ENCODE measurements at places on chromosomes 16 and 17.

- peak; percentile 40 for DNase-seq
These were observed 53.5 kb downstream of the SREBF1 start for GRCh38 chr17:17783116-17783824.

GRCh38 chr16:81195885-81196534 lies 42.5 kb upstream of the BCO1 start:
- no peak for DNase-seq

- no peak for DNase-seq
These were observed 397.4 kb downstream of the SOX9 start for GRCh38 chr17:72518159-72518732.

DNA sequence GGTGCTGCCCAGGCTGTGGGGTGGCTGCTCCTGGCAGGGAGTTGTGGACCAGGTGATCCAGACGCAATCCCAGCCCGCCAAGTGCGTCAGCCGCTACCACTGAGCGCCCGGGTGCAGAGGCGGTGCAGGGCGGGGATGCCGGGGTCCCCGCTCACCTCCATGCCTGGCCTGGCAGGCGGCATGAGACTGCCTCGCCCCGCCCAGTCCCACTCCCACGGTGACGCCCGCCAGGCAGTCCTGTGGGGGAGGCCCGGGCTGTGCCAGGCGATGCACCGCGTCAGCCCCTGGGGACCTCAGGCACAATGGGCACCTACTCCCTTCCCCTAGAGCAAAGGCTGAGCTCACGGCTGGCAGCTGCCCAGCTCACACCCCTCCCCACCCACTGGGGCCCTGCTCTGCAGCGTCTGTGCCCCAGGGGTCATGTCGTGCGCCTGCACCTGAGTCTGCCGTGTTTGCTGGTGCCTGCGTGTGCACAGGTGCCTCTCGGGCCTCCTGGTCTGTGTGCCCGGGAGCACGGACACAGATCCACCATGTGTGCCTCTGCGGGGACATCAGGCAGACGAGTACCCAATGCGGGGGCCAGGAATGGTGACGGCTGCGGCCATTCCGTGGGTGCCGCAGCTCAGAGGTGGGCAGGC lies 5.3 kb downstream of the RPUSD1 start:
- DNase-seq = no peak

- DNase-seq = no peak
These were observed 13.8 kb upstream of the ANKRD40CL start for GRCh38 chr17:50781167-50781566.

DNA sequence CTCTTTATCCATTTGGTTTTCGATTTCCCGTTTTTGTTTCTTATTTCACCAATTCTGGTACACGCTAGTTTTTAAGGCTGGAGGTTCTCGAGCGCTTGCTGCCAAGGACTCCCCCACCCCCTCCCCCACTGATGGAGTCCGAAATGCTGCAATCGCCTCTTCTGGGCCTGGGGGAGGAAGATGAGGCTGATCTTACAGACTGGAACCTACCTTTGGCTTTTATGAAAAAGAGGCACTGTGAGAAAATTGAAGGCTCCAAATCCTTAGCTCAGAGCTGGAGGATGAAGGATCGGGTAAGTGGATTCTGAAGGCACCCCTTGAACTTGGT lies 825 bp downstream of the RPTOR start:
- DNase-seq = peak; percentile 9

GRCh38 chr17:30495586-30495985 lies 18.4 kb downstream of the GOSR1 start:
- DNase-seq = no peak

DNA sequence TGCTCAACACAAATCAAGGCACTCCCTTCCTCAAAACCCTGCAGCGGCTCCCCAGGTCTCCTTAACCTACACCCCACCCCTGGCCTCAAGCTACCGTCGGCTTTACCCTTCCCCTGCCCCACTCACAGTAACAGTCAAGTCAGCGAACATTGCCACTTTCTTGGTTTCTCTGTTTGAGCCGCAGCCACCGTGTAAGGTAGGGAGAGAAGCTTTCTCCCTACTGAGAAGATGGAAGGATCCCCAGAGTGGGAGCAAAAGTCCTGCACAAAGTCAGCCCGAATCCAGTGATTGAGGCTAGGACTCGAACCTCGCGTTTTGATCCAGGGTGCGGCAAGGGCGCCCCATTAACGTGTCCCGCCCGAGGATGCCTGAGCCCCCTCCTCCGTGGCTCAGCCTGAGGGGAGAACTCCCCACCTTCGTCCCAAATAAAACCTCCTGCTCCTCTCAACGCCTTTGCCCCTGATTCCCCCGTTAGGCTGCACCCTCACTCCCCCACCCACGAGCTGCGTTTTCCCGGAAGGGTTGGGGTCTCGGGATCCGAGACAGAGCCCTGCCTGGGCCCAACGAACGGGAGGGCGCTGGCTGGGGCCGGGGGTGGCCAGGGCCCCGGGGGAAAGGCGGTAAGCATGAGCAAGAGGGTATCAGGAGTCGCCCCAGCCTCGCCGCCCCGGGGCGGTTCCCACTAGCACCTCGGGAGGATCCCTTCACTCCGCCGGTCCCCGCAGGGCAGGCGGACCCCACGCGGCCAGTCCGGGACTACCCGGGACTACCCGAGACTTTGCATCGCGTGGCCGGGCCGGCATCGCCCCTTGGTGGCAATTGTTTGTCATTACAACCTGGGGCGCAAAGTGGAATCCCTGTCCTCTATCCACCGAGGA lies 9.9 kb upstream of the NAGS start:
- DNase-seq = peak; percentile 70

GRCh38 chr17:13106171-13106570 lies 88.3 kb upstream of the ELAC2 start:
- DNase-seq = no peak

DNA sequence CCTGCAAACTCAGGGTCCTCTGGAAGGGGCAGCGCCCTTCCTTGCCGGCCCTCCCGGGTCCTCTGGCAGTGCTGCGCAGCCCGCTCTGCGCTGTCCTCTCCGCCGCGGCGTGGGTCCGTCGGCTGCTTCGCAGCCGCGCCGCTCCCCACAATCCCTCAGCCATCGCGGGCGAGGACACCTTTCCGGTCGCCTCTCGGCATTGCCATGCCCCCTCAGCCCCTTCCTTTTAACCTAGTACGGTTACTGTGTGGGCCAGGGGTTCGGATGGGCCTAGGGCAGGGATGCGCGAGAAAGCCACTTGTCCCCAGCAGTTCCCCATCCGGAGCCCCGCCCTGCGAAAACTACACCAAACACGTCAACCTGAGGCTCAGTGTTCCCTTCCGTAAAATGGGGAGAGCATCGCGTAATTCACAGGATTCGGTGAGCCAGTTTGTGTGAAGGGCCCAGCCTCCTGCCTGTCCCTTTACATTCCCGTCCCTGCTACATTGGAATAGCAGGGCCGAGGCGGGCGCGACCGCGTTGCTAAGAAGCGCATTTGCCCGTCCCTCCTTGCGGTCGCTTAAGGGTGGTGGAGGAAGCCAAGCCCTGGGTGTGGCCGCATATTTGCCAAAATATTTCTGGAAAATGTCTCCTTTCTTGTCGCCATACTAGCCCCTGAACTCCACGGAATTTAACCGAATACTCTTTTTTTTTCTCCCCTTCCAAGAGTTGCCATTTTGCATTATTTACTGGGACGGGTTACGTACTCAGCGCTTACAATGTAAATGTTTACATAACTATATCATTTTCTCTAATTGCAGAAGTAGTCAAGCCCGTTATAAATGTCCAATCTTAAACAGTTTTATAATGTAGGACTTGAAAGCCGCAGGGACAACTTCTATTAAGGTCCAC lies 13.2 kb downstream of the COPZ2 start:
- DNase-seq = peak; percentile 48

DNA sequence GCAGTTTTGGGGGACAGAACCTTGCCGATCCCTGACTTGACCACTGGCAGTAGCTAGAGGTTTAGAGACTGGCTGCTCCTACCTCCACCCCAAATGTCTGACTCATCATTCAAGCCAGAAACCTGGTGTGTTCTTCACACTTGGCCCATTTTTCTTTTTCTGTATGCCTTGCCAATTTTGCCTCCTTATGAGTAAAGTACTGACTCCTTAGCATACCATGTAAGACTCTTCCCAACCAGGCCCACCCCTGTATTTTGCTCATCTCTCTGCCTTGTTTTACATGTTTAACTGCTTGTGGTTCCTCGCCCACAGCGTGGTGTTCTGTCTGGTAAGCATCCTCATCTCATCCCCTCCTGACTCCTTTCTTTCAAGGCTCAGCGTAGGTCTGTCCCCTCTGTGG lies 37.9 kb downstream of the NUP88 start:
- no peak for DNase-seq

- no peak for DNase-seq
These were observed 1.8 kb downstream of the SREBF1 start for GRCh38 chr17:17834974-17835373.

GRCh38 chr16:14244196-14245010 lies 173.3 kb downstream of the MRTFB start:
- no peak for DNase-seq

GRCh38 chr16:1494129-1494640 lies 1.0 kb downstream of the TELO2 start:
- no peak for DNase-seq

DNA sequence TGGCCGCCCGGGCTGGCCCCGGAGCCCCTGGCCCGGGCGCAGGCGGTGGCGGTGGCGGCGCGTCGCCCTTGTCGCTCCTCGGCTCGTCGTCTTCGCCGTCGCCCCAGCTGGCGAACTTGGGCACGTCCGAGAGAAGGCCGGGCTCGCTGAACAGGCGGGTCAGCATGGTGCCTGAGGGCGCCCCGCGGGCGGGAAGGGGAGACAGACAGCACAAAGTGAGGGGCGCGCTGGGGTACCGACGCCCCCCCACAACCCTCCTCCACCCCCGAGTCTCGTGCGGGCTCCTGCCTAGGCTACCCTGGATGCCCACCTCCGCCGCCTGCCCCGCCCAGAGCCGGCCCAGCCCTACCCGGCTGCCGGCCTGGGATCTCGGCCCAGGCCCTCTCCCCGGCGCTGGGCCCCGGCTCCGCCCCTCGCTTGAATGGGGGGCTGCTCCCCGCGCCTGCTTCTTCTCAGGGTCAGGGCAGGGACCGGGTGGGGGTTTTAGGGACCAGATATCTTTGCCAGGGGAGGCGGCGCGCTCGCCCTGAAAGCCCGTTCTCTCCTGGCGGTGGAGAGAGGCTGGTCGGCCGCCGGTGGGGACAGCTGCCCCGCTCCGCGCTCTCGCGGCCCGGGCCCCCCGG lies 1.2 kb downstream of the NEUROD2 start:
- no peak for DNase-seq

GRCh38 chr16:92431-93339 lies 14.7 kb downstream of the MPG start:
- no peak for DNase-seq

GRCh38 chr17:48328457-48328856 lies 101.6 kb downstream of the SKAP1 start:
- DNase-seq = no peak

DNA sequence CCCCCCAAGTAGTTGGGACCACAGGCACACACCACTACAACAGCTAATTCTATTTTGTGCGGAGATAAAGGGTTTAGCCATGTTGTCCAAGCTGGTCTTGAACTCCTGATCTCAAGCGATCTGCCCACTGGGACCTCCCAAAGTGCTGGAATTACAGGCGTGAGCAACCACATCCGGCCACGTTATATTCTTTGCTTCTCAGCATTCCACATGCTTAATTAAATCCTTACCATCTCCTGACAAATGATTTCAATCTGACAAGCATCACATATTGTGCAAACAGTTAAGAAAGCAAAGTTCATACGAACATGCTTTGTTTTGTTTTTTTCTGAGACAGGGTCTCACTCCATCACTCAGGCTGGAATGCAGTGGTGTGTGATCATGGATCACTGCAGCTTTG lies 18.2 kb downstream of the HIGD1B start:
- no peak for DNase-seq

GRCh38 chr17:81244358-81245023 lies 5.4 kb downstream of the NDUFAF8 start:
- no peak for DNase-seq

- peak; percentile 21 for DNase-seq
These were observed 73.4 kb upstream of the GSG1L start for GRCh38 chr16:28136751-28137434.

DNA sequence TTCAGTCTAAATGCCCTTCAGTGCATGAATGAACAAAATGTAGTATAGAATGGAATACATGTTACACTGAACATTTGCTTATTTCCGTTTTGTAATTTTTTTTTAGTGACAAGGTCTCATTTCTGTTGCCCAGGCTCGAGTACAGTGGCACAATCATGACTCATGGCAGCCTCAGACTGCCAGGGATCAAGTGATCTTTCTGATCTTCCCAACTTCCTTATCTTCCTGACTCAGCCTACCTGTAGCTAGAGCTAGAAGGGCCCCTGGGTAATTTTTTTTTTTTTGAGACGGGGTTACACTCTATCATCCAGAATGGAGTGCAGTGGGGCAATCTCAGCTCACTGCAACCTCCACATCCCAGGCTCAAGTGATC lies 7.3 kb upstream of the SLX4 start:
- no peak for DNase-seq

DNA sequence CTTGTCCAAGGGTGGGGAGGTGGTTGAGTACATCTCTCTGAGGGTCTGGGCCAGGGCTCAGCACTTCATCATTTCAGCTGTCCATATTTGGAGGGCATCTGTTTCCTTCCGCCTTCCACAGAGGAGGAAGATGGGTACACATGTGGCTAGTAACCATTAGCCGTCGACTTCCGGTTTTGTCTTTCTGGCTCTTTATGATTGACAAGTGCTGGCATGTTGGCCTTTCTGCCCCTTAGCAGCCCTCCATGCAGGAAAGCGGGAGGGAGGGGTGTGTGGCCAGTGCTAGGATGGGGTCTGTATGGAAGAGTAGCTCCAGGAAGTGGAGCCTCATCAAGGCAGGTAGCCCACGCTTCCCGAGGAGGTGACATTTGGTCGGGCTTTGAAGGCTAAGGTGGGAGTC lies 69.6 kb downstream of the RAI1 start:
- DNase-seq = peak; percentile 36

- peak; percentile 28 for DNase-seq
These were observed 63.9 kb upstream of the DNAJA2 start for GRCh38 chr16:47037396-47037745.

DNA sequence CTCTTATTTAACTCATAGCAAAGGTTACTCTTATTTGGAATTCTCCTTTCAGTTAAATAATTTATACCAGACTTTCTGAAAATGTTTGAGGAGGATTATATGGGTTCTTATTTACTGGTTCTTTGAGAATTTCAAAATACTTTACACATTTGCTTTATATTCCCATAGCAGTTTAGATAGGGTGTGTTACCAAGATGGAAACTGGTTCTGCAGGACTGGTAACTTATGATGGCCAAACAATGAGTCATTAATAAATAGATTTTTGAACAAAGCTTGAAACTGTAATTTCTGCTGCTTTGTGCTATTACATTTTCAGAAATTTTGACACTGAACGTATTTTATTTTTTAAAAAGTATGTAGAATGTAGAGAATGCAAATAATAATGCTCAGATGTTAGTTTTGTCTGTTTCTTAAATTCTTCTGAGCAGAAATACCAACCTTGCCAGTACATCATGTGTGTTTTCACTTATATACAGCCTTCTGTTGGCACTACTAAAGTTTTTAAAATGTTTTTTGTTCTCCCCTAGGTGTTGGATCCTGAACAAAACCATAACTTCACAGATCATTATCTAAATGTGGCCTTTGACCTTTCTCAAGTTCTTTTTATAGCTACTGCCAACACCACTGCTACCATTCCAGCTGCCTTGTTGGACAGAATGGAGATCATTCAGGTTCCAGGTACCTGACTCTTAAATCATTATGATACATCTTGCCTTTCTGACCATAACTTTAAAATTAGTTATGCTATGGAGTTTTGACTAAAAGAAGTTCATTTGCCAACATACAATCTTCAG lies 48.3 kb upstream of the ABCC11 start:
- DNase-seq = no peak

All from stimulated activated CD4-positive, alpha-beta T cell treated with anti-CD3 and anti-CD28 coated beads, Interleukin-4, amount 100 ng/mL, for 24 hours (primary cell).